Esophagus muscularis mucosa (tissue), 4 donors: ENCODE measurements at places on chromosomes 1 and 21. TPM values are rescaled to one million over a fixed set of nuclear protein-coding genes. Genes with fewer than 3 reads are reported as not detected.

Gene C1orf115
- total RNA-seq: 11.1 TPM

- DNase-seq: no peak
Observed at GRCh38 chr1:81550753-81551152, 250.0 kb upstream of the ADGRL2 start.

GRCh38 chr1:117674521-117675400 is 68.9 kb downstream of the TENT5C start:
- no peak for DNase-seq

- no peak for DNase-seq
Observed at GRCh38 chr1:6288026-6288425, 27.1 kb upstream of the GPR153 start.

- DNase-seq: no peak
Observed at GRCh38 chr1:6834366-6834765, 49.1 kb downstream of the CAMTA1 start.

- DNase-seq: no peak
Observed at GRCh38 chr1:195394567-195394966, 1213.7 kb downstream of the KCNT2 start.
